ENCODE measurements at places on chromosomes 5 and 9.
A peak's percentile ranks its signal among the peaks of the same experiment; 100 is the strongest.

- DNase-seq, result no peak
These were observed 16.3 kb upstream of the SLC36A2 start for GRCh38 chr5:151363673-151364072.

GRCh38 chr5:137333475-137333874 is 165.7 kb downstream of the SPOCK1 start:
- DNase-seq, result no peak

DNA sequence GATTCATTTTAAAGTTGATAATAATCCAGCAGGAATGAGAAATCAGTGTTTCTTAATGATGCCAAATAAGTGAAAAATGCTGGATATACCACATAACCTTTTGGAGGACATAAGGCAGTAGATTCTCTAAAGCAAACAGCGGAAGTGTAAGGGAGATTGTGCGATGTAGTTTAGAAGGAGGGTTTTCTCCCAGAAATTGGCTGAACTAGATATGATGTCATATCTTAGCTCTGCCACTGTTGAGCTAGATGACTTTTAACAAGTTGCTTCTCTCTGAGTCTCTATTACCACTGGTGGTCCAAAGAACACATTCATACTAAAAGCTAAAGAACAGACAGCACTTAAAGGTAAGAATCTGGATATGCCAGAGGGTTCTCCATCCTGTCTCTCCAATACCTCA is 107.0 kb downstream of the NR6A1 start:
- no peak for DNase-seq

DNA sequence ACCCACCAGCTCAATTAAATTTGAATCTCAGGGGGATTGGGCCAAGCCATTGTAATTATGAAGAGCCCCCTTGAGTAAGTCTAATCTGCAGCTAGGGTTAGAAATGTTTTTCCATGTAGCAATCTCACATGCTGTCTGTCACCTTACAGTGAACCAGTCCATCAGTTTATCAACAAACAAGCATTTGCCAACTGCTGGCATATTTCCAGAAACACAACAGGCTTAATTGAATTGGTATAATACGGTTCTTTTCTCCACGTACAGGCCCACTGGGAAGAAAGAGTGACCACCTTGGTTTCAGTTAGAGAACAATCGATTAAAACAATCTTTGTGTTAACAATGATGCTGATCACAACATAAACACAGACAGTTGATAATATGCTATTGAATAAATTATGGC is 67.4 kb downstream of the NSUN2 start:
- no peak for DNase-seq

DNA sequence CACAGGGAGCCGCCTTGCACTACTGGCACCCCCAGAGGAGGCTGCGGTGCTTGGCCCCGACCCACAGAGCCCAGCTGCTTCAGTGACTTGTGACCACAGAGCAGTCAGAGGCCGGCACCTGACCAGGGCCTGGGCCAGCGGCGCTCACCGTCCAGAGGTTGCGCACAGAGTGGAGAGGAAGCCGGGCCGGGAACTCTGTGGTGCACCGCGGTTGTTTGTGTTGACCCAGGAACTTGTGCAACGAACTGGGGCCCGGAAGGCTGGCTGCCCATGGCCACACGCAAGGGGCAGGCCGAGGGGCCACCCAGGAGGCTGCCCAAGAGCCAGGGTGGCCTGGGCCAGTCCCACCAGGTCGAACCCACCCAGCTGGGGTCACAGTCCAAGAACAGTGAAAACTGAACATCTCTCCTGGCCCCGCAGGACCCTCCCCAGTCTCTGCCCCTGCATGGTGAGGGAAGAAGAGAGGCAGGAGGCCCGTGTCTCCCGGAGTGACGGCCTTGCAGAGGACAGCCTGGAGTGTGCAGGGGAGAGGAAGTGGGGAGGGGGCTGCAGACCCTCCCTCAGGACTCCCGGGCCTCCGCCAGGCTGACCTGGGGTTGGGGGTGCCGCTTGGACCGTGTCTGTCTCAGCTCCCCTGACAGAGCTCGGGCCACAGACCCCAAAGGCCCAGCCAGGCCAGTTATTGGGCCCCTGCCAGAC is 42.8 kb upstream of the EGFL7 start:
- DNase-seq, result no peak

DNA sequence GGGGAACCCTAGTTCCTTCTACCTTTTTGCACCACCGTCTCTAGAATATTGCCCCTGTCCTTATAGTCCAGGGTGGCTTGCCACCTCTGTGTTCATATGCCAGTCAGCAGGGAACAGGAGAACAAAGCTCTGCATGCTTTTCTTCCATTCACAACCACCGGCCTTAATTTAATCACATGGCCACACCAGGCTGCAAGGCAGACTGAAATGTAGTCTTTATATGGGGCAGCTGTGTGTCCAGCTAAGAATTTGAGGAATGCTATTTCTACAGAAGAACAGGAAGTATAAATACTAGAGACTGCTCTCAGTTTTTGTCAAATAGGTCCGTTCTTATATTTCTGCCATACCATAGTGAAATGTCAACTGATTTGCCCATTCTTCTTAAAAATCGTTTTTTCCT is 5.8 kb downstream of the C5orf22 start:
- DNase-seq, result no peak

DNA sequence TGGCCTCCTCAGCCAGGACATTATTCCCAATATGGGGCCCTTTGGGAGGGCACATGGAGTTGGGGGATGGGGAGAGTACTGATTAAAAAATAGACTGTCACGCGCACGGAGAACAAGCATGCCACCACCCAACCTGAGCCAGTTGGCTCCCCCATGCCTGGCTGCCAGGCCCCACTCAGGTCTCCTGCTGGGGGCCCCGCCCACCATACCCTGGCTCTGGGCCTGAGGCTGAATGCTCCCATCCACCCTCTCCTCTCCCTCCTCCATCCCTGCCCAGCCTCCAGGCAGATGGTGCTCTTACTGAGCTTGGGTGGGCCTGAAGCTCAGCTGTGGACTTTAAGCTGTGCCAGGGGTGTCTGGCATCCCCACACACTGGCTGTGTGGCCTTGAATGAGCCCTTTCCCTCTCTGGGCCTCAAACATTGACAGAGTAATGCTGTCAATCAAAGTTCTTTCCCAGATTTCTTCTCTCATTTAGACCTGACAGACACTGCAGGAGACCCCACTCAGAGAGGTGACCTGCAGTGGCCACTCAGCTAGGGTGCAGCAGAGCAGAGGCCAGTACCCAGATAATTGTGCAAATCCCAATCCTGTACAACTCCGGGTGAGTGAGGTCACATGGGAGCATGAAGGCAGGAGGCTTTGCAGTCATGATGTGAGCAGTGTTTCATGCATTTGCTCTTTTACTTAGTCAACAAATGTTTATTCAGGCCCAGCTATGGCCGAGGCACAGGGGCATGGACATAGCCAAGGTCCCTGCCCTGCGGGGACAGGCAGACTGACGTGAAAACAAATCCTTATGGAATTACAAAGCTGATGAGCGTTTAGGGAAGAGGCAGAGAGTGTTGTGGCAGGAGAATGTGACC is 9.8 kb upstream of the SYNPO start:
- DNase-seq, result no peak

DNA sequence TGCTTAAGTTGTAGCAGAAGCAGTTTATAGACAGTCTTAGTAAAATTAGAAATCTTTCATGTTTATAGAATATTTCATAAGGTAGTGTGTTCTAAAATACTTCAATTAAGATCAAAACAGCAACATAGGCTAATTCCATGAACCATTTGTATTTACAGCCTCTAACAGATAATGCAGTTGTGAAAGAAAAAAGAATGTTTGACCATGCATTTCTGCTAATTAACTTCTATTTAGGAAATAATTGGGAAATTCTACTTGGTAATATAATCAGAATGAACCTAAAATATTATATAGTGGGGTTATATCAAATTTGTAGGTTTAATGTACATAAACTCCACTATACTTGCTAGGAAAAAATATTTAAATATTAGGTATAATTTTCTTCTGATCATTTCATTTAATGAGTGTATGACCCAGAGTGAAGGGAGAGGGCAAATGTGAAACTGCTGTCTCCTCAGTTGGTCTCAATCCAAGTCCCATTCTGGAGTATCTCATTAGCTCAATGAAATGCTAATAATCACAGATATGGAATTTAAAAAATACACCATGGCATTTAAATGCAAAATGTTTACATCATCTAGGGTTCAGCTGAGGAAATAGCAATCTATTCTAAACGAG is 34.9 kb downstream of the ALDH1A1 start:
- DNase-seq, result no peak

GRCh38 chr5:96876292-96876850 is at the start of gene ERAP2:
Gene ERAP2 (plus strand): TSS chr5:96876500. CDS start chr5:96879686, 3,186 bp downstream.
- DNase-seq, result peak; percentile 57

DNA sequence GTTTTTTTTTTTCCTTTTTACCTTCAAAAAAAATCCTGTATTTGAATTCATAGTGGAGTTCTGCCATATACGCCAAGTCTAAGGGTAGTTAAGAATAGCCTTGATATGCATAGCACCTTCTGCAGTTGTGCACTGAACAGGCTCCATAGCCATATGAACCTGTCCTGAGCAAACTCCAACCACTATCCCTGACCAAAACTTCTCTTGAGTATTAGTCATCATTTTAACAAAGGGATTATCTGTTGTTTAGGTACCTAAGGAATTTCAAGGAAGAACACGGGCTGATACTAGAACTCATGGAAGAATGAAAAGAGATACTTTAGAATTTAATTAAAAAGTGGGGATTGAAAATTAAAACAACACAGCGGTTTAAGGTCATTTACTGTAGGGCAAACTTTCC is 1.9 kb upstream of the FBXO38 start:
- no peak for DNase-seq

GRCh38 chr9:28319981-28320380 is 746.7 kb upstream of the C9orf72 start:
- DNase-seq, result no peak

DNA sequence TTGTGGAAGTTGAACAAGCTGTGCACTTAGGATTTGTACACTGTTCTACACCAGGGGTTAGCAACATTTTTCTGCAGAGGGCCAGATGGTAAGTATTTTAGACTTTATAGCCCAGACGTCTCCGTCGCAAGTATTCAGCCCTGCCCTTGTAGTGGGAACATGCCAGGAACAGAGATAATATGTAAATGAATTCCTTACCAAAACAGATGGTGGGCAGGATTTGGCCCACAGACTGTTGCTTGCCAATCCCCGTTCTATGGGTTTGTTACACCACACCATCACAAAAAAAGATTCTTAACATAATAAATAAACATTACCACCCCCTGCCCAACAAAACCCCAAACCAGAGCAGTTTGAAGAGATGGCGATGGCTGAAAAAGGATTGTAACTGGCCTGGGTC is 74.3 kb downstream of the AMBP start:
- no peak for DNase-seq

- DNase-seq, result no peak
These were observed 2.6 kb upstream of the UBE2QL1 start for GRCh38 chr5:6446042-6446441.

- DNase-seq, result no peak
These were observed 26.6 kb upstream of the SLC46A2 start for GRCh38 chr9:112917047-112917986.

DNA sequence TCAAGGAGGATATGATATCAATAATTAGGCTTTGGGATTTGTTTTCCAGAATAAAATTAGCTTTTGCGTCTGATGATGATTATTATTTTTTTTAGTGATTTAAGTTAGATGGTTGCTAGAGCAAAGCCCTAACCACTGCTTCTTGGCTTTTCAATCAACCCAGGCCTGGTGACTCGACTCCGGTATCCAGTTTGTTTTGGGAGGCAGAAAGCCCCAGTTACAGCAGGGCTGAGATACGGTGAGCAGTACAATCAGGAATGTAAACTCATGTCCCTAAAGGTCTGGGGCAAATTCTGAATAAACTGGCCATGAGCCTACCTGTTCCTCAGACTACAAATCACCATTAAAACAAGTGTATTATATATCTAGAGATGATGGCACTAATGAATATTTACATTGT is 24.4 kb upstream of the CYFIP2 start:
- DNase-seq, result no peak

DNA sequence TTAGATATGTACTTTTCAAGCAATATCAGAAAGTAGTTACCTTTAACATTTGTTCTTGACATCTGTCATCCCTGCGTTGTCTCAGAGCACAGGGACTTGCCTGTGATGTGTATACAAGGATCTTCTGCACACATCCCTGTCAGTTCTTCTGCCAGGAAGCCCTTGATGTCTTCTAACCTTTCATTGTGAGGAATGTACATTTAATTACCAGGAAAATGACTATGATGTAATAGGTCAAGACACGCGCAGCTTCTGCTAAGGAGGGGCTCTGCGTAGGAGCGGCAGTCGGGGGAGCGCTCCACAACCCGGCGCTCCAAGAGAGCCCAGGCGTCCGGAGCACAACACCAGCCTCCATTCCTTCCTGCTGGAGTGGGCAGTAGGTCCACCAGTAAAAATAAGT is 119.7 kb downstream of the IRX2 start:
- no peak for DNase-seq

DNA sequence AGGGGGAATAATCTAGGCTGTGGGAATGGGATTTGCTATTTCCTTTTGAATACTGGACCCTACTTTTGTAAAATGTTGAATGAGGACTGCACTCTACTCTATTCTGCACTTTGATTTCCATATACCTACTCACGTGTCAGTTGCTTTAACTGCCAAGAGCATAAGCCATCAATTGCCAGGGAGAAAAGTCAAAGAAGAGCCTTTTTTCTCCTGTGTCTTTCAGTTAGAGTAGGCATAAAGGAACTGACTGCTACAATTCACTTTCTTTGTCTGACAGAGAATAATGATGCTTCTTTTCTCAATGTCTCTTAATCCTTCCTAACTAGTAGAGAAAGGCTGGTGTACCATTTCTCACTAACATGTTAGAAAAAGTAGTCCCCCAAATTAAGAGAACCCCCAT is 231.6 kb downstream of the ELAVL2 start:
- DNase-seq, result no peak

- DNase-seq, result no peak
These were observed 22.7 kb downstream of the CLINT1 start for GRCh38 chr5:157836121-157836753.

GRCh38 chr9:92661127-92661526 is 8.8 kb downstream of the IPPK start:
- DNase-seq, result no peak

GRCh38 chr5:97499605-97500004 is 316.6 kb upstream of the RIOK2 start:
- no peak for DNase-seq

GRCh38 chr5:31193116-31193515 is 370 bp upstream of the CDH6 start:
- DNase-seq, result no peak

Measured in activated T-cell treated with anti-CD3 and anti-CD28 coated beads, Interleukin-2, amount 50 U/mL, for 24 hours (primary cell).